SK-N-SH treated with all-trans-retinoic acid at 6 μM for 48 hours (cell line): ENCODE measurements at places on chromosomes 7 and 10.

DNA sequence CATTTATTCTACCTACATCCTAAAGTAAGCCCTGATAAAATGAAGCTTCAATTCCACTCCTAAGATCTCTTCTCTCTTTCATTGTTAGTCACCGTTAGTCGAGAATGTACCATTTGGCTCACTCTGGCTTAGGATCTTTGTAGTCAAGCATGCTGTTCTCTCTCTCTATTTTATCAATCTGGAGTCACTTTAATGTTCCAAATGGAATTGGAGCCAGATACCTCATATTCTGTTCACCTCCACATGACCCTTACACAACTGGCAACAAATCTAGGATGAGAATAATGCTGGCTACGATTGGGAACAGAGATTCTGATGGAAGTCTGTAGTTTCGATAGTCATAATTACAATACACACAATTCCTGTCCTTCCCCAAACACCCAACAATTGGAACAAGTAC, 213.7 kb downstream of the TWIST1 start:
- no peak for ATAC-seq

- ATAC-seq = no peak
These were observed 98.6 kb downstream of the GRM8 start for GRCh38 chr7:127154101-127154500.

- no peak for ATAC-seq
These were observed 41.1 kb downstream of the ABRAXAS2 start for GRCh38 chr10:124842721-124843120.

DNA sequence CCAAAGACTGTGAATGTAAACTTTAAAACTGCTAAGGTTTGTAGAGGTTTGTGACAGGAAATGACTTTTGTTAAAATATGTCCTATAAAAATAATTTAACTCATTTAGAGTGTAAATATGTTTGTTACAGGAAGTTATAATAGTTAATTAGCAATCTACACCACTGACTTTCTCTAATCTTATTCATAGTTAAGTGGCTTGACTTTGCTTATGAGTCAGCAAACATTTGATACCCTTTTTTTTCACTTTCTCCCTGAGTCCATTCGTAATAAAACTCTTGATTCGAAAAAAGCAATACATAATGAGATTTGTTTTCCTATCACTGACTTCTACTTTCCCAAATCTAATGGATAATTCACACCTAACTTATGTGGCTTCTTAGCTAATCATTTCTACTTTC, 317.7 kb upstream of the SEMA3C start:
- no peak for ATAC-seq

- no peak for ATAC-seq
These were observed 4.0 kb downstream of the MAFK start for GRCh38 chr7:1534330-1535099.

DNA sequence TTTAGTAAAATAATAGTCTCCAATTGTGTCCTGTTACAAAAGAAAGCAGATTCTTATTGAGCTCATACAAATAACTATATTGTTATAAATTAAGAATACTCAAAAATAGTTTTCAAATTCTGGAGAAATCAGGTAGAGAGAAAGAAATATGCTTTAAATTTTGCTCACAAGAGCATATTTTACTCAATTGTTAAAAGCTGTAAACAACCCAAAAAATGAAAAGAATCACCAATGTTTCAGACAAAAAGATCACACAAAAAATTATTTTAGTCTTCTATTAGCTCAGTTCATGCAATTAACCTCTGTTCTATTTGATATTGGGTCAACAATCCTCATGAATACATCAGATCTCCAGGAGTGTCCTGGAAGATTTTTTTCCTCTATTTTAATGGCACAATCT, 18.6 kb upstream of the TRPV6 start:
- ATAC-seq = no peak

GRCh38 chr7:135330088-135330487, 96.5 kb downstream of the STRA8 start:
- ATAC-seq = no peak

GRCh38 chr7:150867605-150868004, 15.3 kb downstream of the AOC1 start:
- no peak for ATAC-seq

- ATAC-seq = no peak
These were observed 7.1 kb downstream of the GRM8 start for GRCh38 chr7:127245607-127246006.

DNA sequence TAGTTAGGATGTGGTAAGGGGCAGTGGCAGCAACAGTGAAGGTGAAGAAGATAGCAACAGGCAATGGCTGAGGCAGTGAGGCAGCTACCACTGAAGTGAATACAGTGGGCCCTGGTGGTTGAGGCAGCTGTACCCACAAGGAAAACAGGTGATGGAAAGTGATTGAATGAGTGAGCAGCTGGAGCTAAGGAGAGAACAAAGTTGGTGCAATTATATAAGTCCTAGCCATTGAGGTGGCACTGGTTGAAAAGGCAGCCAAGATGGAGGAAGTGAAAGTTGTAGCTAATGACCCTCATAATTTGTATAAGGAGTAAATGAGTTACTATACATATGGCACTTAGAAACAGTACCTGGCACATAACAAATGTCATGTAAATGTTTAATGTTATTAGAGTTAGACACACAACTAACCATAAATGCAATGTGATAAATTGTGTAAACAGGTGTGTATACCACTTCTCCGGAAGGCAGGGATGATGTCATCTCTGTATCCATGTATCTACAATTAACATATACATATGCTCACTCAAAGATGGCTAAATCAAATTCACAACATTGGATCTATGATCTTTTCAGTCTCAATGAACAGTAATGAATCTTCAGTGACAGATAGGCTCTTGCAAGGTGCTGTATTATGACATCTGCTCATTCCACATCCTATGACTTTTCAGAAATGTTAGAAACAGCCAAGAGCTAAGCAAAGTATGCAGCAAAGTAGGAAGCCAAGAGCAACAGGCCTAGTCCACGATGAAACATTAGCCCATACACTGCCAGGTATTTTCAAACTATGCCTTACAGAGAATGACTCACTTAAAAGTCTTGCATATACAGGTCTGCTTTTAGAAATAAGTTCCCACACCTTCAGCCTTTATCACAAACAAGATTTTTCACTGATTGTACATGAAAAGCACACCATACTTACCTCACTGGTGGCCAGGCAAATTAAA, 10.7 kb downstream of the XPNPEP1 start:
- ATAC-seq = peak; percentile 79
